ENCODE measurements at places on chromosomes 2 and 18. TPM values are rescaled to one million over a fixed set of nuclear protein-coding genes. Genes with fewer than 3 reads are reported as not detected.

The GRB14 gene
- 39.3 TPM for total RNA-seq

DNA sequence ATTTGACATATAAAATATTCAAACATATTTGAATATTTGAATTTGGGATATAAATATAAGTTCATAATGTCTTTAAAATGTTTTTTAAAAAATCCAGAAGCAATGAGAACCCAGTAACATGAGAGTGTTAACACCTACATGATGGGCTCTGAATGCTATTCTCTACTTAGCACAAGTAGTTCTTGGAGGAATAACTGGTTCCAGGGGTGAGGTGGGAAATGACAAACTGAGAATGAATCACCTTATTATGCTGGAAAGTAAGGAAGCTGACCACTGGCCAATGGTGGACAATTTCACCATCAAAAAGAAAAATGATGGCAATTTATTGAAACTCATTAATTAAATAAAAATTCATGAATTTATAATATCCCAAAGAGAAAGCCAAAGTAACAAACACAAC, 79.6 kb upstream of the NABP1 start:
- no peak for DNase-seq

- no peak for DNase-seq
Measured at GRCh38 chr2:239307921-239308613, 92.8 kb downstream of the HDAC4 start.

GRCh38 chr2:63698786-63699548, 110.2 kb downstream of the MDH1 start:
- peak; percentile 17 for DNase-seq

The FLACC1 gene
- total RNA-seq: 11.8 TPM

GRCh38 chr18:78789850-78790249, 189.8 kb upstream of the SALL3 start:
- no peak for DNase-seq

DNA sequence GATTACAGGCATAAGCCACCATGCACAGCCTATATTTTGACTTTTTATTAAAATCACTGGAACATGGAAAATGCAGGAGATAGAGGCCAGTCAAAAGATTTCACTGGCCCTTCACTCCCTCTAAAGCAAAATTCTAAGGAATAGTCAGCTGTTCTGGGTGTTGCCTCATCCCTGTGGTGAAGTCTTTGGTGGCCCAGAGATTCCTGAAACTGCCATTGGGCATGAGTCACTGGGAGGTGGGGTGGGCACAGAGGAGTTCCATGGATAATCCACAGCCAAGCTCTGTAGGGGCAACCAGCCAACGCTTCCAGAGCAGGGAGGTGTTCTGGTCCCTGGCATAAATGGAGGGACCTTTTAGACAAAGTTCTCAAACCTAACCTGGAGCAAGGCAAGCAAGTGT, 89.7 kb upstream of the TTC39C start:
- DNase-seq: no peak

DNA sequence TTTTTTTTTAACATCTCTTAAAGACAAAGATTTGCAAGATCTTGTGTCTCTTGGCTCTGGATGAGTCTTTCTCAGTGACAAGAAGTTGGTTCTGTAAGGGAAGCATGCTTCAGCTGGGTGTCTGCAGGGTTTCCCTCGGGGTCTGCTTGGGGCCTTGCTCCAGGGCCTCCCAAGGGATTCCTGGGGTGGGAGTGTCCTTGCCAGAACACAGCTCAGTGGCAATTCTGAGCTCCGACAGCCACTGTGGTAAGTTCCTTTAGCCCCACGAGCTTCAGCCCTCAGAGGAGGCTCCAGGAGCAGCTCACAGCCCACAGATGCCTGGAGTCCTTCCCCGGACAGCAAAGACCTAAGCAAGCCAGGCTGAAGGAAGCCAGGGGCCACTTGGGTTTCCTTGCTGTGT, 52.4 kb downstream of the EMX1 start:
- DNase-seq: no peak

The SH2D6 gene
- total RNA-seq: not detected

DNA sequence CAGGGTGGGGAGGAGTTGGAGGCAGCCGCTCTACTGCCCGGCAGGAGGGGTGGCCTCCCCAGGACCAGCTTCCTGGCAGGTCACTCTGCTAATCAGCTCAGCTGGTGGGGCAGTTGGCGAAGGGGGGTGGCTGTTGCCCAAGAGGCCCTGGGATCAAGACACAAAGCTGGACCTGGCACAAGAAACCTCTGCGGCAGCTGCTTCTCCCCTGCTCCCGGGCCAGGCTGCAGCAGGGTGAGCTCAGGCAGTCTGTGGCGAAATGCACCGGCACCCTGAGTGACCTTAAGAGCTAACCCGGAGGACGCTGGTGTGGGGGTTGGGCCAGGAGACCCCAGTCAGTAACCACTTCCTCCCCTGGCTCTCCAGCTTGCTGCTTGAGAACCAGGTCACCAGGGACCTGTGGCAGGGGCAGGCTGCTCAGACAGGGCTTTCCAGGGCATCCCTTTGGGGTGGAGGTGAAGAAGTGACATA, 31.1 kb downstream of the TOGARAM2 start:
- DNase-seq: peak; percentile 86

- DNase-seq: no peak
Measured at GRCh38 chr2:104656571-104657163, 197.2 kb upstream of the POU3F3 start.

The ANKRD29 gene
- total RNA-seq: 9.2 TPM

The SLC35F5 gene
- total RNA-seq: 61.4 TPM

DNA sequence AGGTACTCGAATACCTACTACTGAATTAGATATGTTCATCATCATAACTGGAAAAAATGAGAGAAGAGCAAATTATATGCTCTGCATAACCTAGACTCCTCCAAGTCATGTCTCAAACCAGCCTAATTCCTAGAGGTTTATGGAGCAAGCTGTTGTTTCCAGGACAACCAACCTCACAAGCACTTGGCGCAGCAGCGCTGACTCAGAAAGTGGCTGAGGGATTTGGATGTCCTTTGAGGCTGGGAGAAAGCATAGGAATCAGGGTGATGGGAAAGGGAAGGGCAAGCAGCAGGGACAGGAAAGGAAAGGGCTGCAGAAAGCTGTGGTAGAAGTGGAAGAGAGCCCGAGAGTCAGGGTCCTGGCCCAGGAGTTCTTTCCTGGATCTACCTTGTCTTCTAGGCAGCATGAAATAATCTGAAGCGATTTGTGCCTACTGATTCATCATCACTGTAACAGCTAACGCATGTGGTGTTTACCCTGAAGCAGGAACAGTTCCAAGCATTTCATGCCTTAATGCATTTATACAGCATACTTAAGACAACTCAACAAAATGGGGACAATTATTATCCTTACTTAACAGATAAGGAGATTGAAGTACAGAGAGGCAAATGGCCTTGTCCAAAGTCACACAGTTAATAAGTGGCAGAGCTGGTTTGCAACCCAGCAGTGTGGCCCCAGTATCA, 3.7 kb downstream of the PLEK start:
- DNase-seq: no peak

DNA sequence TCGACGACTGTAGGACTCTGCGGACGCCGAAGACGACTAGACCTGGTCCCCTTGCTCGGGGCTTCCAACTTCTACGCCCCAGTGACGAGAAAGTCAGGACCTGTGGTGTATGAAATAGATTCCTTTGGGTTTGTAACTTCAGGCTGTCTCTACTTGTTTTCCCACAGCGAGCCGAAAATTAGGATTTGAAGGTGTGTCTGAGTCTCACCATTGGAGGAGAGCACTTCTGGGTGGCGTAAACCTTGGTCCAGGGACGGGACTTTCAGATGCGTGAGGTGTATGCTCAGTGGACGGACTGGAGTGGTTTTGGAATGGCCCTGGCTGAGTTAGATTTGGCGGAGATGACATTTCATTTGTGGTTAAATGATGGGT, 1.3 kb downstream of the BIRC6 start:
- no peak for DNase-seq

The ADAM23 gene
- total RNA-seq: 61.2 TPM

The TFPI gene
- 19.0 TPM for total RNA-seq

GRCh38 chr2:219509780-219510511, 4.3 kb upstream of the ASIC4 start:
- peak; percentile 51 for DNase-seq

- DNase-seq: no peak
Measured at GRCh38 chr2:130852521-130853115, 15.9 kb downstream of the ARHGEF4 start.

- no peak for DNase-seq
Measured at GRCh38 chr2:27211241-27211942, 449 bp upstream of the ATRAID start.

DNA sequence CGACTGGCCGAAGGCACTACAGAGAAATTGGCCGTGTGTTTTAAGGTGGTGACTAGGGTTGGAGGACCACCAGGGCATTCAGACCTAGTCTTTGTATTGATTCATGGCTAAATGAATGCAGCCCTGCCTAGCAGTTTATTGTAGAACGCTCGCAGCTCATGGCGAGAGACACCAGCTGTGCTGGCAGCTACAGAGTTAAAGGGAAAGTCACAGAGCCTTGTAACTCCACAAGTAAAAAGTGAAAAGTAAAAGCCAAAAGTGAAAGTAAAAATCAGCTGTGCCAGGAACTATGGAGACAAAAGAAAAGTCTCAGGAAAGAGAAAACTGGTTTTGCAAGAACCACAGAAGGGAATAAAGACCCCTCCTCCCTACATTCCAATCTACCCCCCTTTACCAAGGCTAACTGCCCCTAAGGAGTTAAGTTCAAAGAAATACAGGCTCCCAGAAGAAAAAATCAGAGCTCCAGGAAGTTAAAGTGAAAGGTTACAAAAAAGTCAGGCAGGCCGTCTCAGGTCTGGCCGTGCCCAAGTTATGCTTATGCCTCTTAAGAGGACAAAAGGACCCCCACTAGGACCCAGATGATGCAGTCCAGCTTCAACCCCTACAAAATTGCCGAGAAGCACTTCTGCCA, 46.4 kb upstream of the SELENOI start:
- no peak for DNase-seq

DNA sequence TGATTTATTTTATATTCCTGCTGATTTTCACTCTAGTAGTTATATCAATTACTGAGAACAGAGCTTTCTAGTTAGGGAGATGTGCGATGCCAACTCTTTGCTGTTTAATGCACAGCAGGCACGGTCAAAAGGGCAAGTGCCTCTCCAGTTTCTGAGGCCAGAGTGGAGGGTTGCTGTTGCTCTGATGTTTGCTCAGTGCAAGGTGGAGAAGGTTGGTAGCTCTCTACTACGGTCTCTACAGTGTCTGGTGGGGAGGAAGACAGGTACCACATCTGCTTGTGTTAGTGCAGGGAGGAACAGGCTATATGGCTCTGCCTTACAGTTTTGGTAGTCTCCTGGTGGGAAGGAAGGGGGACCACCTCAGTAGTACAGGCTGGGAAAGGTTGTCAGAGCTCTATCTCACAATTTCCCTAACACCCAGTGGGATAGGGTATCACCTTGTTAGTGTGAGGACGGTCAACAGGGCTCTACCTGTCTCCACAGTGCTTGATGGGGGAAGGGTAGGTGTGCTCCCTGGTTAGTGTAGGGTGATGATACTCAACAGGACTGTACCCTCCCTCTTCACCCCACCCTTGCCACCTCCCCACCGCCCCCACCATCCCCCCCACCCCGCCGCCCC, 85.9 kb downstream of the FANCL start:
- DNase-seq: no peak

Measured in left ventricle myocardium inferior (tissue), 1 donor.